ENCODE measurements at places on chromosomes 3 and 15.

GRCh38 chr15:71562251-71562650 is 248.1 kb upstream of the NR2E3 start:
- DNase-seq = no peak

- no peak for DNase-seq
Observed at GRCh38 chr3:145648396-145648795, 512.6 kb downstream of the PLOD2 start.

- peak; percentile 80 for DNase-seq
Observed at GRCh38 chr15:38414357-38414756, 39.6 kb upstream of the FAM98B start.

DNA sequence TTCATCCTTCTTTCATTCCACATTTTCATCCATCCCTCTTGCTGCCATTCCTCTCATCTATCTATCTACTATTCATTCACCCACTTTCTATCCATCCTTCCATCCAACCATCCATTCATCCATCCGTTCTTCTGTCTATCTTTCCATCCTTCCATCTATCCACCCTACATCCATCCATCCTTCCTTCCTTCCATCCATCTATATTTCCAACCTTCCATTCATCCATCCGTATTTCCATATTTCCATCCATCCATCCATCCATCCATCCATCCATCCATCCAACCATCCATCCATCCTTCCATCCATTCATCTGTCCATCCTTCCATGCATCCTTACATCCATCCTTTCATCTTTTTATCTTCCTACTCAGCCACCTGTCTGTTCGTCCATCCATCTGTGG is 14.0 kb downstream of the SLC6A20 start:
- no peak for DNase-seq

DNA sequence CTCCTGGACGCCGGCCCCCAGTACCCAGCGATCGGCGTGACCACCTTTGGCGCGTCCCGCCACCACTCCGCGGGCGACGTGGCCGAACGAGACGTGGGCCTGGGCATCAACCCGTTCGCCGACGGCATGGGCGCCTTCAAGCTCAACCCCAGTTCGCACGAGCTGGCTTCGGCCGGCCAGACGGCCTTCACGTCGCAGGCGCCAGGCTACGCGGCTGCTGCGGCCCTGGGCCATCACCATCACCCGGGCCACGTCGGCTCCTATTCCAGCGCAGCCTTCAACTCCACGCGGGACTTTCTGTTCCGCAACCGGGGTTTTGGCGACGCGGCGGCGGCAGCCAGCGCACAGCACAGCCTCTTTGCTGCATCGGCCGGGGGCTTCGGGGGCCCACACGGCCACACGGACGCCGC is 956 bp downstream of the ZIC1 start:
- no peak for DNase-seq

- DNase-seq = no peak
Observed at GRCh38 chr3:171788546-171789351, 21.5 kb downstream of the PLD1 start.

DNA sequence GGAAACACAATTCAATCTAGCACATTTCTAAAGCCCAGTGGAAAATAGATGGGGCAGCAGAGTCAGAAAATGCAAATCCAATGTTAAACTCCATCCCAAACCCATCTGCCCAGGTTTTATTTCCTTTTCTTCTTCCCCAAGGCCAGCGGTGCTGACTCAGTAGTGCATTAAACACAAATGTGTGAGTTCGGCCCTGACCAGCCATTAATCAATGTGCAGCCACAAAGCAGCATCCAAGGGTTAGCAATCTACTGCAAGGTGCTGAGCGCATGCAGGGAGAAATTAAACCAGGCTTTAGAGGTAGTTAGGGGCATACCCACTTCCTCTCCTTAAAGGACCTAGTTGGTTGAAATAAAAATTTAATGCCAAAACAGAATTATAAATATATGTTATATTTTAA is 583.3 kb upstream of the PPP2R3A start:
- DNase-seq = no peak

DNA sequence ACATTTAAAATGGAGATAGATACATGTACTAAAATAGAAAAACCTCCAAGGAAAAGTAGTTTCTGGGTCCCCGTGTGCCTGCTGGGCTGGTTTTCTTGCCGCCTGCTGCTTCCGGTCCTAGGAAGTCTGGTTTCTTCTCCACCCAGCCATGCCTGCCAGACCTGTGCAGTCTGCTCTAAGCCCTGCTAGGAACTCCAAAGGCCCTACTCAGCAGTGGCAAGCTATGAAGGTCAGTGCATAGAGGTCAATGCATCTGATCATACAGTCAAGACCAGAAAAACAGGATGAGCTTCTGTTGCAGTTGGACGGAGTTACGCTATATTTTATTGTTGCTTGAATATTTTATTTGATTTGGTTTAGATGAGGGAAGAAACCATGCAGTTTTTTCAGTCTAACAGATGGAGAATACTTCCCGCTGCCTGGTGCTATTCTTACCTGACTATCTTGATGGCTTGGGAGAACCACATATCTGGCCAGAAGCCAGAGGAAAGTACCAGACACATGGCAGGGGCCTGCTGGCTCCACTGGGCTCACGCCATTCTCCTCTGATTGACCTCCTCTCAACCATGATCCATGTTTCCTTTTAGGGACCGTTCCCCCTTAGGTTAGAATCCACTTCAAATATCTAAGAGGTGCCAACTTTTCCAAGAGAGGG is 226.8 kb upstream of the ST8SIA2 start:
- DNase-seq = no peak

DNA sequence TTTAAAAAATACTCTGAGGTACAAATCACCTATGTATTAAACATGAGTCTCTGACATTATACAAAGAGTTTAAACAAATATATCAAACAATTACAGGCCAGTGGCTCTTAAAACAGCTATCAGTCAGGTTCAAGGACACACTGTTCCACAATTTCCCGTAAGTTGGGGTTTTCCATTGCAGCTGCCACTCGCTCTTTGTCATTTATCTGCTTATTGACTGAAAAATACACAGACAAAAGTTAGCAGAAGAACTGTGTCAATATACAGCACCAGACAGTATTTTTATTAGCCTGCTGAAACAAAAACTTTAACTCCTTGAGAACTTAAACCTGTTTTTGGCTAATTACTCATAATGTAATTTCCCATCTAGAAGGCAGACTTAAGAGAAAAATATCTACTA is 20.8 kb downstream of the CIAO2A start:
- DNase-seq = no peak

- DNase-seq = no peak
Observed at GRCh38 chr15:92146511-92147150, 247.1 kb upstream of the ST8SIA2 start.

GRCh38 chr15:100175406-100176114 is 166.2 kb downstream of the ADAMTS17 start:
- peak; percentile 68 for DNase-seq

GRCh38 chr3:171380711-171381425 is 79.3 kb downstream of the TNIK start:
- DNase-seq = no peak

DNA sequence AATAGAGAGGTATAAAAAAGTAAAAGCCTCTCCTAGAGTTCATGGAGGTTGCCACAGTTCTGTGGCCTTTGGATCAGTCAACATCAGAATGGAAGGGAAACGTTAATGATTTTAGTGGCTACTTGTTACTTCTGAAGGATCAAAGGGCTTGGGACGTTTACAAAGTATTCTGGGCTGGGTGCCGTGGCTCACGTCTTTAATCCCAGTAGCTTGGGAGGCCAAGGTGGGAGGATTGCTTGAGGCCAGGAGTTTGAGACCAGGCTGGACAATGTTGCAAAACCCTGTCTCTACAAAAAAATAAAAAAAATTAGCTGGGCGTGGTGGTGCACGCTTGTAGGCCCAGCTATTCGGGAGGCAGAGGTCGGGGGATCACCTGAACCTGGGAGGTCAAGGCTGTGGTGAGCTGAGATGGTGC is 44.6 kb downstream of the FNDC3B start:
- no peak for DNase-seq

GRCh38 chr15:68418611-68419161 is 13.3 kb downstream of the ITGA11 start:
- DNase-seq = peak; percentile 42

DNA sequence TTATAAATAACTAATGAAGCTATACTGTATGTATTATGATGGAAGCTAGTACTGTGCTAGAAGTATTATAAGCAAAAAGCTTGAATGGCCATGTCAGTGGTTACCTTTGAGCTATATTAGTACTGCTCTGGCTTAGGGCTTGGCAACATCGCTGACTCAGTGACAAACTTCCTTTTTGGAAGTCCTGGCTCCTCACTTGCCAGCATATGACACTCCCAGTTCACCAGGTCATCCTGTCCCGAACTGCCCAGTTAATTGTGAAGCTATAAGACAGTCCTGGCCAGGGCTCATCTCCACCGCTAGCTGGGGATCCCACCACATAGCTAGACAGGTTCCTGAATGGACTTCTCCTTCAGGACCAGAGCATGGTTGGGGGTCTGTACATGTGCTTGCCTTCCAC is 31.9 kb downstream of the RAB8B start:
- no peak for DNase-seq

DNA sequence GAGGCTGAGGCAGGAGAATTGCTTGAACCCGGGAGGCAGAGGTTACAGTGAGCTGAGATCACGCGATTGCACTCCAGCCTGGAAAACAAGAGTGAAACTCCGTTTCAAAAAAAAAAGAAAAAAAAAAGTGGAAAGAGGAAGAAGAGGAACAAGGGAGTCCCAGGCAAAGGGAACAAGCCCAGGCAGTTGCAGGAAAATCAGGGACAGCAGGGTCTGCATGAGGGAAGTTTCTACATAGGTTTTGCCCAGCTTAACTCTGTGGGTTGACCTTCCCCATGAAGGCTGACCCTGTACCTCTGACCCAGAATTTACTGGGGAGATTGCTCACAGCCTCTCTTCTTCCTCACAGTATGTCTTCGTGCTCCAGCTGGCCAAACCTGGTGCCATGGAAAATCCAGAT is 12.3 kb downstream of the RBP1 start:
- DNase-seq = no peak

DNA sequence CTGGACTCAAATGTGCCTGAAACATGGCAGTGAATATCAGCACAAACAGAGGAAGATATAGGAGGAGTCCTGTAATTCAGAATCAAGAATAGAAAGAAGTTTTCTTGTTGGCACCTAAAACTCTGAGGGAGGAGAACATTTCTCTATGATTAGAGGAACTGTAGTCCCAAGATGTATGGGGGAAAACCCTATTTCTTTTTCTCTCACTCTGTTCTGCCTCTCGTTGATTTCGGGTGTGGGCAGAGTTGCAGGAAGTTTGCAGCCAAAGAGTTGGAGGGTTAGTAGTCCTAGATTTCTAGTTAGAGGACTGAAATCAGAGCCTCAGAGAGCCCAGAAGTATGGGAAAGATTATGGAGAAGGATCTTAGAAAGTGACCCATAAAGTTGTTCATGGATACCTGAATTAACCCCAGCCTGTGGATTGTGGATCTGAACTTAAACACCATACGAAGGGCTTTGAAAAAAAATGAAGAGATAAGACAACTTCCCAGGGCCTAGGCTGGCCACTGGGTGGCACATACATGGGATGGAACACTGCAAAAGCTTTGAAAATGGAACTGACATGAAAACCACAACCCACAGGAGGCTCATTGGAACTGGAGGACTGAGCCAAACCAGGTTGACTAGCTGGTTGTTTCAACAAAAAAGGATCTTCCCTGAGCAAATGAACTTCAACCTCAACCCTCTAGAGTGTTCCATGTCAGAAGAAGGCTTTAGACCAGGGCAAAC is 34.6 kb downstream of the FMN1 start:
- DNase-seq = no peak

DNA sequence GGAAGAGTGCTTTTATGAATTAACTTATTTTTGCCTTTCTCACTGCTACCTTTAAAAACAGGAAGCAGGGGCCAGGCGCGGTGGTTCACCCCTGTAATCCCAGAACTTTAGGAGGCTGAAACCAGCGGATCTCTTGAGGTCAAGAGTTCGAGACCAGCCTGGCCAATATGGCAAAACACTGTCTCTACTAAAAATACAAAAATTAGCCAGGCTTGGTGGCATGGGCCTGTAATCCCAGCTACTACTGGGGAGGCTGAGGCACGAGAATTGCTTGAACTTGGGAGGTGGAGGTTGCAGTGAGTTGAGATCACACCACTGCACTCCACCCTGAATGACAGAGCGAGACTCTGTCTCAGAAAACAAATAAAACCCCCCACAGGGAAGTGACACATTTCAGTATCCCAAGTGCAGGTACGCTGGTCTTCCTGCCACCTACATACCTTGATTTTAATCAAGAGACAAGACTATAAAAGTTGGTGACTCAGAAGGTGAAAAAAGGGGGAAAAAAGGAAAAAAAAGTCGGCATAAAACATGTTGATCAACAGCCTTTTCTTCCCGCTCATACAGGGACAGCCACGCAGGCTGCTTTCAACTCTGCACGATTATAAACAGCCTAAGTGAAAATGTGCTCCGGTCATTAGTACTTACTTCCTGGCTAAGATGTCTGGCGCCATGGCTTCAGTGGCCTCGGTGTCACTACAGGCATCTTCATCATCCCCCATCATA is 18.8 kb downstream of the PPP1R2 start:
- DNase-seq = no peak

DNA sequence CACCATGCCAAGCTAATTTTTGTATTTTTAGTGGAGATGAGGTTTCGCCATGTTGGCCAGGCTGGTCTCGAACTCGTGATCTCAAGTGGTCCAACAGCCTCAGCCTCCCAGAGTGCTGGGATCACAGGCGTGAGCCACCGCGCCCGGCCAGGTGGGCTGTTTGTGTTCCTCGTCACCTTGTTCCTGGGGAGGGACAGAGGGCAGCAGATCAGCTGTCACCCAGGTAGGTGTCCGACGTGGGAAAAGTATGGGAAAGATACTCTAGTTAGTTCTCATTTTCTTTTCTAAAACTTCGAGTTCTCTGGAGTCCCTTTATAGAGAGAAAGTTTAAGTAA is 28.7 kb upstream of the SACM1L start:
- DNase-seq = no peak

DNA sequence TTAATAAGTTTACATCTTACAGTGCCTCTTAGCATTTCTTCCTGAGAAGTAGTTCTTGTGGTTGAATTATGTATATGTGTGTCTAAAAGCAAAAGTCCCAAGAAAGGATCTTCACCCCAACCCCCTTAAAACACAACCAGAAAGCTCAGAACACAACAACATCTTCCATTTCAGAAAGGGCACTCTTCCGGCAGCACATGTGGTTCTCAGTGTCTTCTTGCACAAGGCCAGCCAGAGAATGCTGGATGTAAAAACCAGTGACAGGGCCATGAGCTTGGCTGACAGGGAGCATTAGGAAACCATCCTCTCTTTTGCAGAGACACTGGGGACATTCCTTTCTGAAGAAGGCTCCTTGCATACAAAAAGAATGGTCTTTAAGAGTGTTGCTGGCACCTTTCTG is 45.0 kb downstream of the EEFSEC start:
- DNase-seq = no peak

DNA sequence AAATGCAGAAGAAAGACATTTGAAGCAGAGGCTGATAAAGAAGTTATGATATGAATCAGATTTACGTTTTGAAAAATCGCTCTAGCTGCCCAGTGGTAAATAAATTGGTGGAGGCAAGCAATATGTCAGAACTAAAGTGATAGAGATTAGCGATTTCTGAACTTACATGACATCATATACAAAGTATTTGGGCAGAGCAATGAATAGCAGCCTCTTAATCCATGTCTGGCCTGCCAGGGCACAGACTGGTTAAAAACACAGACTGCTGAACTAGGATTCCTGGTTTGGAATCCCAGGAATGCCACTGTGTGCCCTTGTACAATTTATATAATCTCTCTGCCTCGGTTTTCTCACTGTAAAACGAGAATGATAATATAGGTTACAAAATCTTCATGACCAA is 243.1 kb upstream of the SETMAR start:
- peak; percentile 68 for DNase-seq

- DNase-seq = no peak
Observed at GRCh38 chr3:59573911-59574310, 524.1 kb upstream of the CFAP20DC start.

GRCh38 chr15:41928637-41929620 is 35.1 kb upstream of the SPTBN5 start:
- DNase-seq = no peak

All from islet precursor cell (in vitro differentiated cells).